ENCODE measurements at places on chromosomes 2 and 18.
A peak's percentile ranks its signal among the peaks of the same experiment; 100 is the strongest.

DNA sequence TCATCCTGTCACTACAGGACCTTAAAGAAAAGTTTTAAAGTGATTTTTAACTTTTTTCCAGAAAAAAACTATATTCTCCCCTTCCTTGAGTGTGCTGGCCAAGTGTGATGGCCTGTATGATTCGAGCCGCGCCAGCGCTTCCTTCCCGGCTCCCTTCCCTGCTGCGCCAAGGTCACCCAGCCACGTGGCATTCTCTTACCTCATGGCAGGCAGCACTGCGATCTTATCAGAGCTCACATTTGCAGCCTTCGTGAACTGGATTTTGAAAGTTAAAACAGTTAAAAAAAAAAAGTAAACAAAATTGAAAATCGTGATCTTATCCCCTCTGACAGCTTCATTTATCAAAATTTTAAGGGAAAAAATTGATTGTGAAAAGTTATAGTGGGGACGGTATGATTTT lies 279.8 kb downstream of the PTGR3 start:
- DNase-seq = no peak

DNA sequence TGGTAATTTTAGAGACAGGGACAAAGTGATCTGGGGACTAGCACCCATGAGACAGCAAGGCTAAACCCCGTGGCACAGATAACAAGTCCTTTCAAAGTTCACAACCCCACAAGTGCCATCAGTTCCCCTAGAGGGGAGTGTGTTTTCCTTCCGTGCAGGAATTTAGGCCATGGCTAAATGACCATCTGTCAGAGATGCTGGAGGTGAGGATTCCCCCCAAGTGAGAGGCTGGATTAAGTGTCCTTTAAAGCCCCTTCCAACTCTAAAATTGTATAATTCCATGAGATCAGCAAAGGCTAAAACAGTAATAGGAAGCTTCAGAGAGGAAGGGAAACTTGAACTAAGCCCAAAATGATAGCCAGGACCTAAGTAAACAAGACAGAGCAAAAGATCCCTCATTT lies 8.7 kb downstream of the FEZ2 start:
- DNase-seq = no peak

GRCh38 chr2:18425210-18425703 lies 135.2 kb downstream of the RDH14 start:
- no peak for DNase-seq

DNA sequence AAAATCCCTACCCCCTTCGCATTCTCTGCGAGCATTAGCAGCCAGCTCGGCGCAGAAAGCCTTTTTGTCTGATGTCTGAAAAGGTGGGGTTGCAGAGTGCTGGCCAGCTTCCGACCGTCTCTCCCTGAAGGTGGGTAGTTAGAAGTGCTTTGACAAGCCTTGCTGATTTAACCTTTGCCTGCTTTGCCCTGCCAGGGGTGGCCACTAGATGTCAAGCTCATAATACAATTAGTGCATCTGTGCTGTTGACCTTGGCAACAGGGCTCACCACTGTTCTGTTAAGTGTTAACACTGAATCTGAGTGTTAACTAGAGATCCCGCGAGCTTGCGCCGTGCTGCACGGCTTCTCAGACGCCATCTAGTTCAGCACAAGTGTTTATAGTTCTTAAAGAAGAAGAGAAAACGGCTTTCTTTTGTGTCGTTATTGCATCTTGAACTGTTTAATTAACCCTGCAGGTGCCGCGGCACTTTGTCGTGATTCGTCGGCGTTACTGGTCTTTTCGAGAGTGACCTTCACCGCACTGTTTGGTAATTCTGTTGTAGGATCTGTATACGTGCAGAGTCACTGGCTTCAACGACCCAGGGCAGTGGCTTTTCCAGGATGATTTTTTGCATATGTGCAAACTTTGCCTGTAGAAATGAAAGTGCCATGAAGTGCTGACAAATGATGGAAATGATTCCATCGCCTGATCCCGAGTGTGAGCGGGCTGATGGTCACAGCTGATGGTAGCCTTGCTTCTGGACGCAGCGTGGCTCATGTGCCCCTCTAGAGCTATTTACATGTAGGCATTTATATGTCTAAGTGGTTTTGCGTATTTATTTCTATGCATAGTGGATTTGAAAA lies 5.5 kb downstream of the SALL3 start:
- peak; percentile 52 for DNase-seq

GRCh38 chr2:105538840-105539239 lies 140.0 kb upstream of the FHL2 start:
- no peak for DNase-seq

DNA sequence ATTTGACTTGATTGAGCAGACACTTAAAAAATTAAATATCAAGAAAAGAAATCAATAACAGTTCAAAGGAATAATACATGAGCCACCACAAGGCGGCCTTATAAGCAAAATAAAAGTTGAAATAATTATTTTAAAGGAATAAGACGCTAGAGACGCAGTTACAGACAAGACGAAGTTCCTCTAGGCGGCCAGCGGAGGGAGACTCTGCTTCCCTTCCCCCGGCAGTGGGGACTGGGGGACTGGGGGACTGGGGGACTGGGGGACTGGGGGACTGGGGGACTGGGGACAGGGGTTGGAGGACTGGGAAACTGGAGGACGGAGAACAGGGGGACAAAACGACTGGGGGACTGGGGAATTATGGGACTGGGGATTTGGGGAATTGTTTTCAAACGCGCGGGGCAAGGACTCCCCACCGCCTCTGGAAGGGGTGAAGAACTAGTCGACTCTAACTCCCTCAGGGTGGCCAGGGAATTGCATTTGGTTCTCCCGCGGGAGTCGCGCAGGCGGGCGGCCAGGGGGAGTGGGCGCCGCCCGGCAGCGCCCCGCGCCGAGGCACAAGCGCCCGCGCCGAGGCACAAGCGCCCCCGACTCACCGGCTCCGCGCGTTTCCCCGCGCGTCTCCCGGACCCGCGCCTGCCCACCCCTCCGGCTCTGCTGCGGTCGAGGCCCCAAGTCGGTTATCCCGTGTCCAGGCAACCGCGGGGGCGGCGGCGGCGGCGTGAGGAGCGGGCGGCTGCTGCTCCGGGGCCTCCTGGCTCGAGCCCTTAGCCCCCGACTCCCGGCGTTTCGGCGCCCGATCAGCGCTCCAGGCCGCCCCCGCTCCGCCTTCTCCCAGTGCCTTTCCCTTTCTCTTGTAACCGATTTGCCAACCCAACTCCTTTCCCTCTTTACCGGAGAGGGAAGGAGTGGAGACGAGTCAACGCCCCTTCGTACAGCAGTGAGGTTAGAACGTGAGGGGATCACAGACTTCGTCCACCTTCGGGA lies at the start of gene CCDC178:
Gene CCDC178, minus strand, starts transcription at position 662 of the 984 bp plus-strand sequence. CDS start 28,633 bp downstream, outside the sequence.
- peak; percentile 80 for DNase-seq

DNA sequence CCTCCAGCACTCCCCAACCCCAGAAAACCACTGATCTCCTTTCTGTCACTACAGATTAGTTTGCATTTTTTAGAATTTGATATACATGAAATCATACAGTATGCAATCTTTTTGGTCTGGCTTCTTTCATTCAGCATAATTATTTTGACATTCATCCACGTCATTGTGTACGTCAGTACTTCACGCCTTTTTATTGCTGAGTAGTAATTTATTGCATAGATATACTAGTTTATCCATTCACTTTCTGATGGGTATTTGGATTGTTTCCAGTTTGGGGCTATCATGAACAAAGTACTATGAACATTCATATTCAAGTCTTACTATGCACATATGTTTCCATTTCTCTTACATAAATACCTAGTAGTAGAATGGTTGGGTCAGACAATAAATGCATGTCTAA lies 20.1 kb upstream of the CHN1 start:
- DNase-seq = no peak

DNA sequence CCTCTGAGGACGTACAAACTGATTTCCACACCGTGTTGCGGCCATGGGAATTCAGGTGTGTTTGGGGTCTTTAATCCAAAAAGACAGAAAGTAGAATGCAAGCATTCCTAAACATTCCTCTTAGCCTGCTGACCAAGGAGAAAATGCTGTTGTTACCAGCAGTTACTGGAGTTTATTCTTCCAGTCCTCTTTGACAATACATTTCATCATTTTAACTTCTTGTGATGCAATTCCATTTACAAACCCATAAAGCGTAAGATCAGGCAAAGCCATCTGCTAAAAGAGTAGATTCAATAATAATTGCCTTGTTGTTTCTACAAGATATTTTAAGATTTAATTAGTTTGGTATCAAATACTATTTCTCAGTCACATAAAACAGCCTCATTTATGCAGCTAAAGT lies 32.7 kb downstream of the SPIRE1 start:
- no peak for DNase-seq

- DNase-seq = no peak
Observed at GRCh38 chr18:24588440-24588839, 128.0 kb downstream of the HRH4 start.

DNA sequence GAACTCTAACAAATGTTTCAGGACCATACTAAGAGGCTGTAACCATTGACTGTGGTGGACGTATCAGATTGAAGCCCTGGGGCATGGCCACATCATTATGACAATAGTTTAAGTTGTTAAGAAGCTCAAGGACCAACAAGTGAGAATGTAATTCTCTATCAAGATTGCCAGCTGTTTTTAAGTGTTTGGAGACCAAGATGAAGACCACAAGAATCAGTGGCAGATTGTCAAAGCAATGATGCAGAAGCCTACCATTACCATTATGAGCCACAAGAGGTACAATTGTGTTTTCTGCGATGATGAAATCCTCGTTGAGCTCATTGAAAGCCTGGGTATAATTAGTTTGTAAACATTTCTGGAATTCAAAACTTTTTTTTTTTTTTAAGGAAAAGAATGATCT lies 261.1 kb upstream of the ZEB2 start:
- DNase-seq = no peak

- DNase-seq = peak; percentile 32
Observed at GRCh38 chr2:83342860-83343329, 1116.2 kb downstream of the SUCLG1 start.

GRCh38 chr2:28406-28975 lies 17.8 kb downstream of the FAM110C start:
- no peak for DNase-seq

DNA sequence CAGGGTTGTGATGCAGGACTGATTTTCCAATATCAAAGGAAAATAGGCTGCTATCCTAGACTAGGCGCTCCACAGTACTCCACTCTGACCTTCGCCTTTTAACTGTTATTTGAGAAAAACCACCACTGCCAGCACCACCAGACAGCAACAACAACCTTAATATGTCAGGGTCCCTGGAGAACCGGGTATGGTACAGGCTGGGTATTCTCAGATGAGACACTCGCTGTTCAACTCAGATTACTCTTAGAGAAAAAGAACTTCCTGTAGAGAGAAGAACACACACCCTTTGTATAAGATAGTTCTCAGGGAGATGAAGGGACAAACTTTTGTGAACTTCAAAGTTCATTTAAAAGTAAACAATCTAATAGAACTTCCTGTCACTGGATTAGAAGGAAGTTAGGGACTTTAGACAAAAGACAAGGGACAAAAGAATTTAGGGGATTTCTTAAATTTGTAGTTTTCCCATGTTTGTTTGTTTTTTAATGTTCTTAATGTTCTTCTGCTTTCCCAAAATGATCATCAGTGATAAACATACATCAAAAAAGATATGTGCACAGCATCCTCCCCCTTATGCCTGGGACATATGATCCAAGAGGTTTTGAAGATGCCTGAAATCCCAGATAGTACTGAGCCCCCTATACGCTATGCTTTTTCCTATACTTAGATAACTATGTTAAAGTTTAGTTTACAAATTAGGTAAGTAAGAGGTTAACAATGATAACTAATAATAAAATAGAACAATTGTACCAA lies 41.3 kb upstream of the PPP1R1C start:
- no peak for DNase-seq

DNA sequence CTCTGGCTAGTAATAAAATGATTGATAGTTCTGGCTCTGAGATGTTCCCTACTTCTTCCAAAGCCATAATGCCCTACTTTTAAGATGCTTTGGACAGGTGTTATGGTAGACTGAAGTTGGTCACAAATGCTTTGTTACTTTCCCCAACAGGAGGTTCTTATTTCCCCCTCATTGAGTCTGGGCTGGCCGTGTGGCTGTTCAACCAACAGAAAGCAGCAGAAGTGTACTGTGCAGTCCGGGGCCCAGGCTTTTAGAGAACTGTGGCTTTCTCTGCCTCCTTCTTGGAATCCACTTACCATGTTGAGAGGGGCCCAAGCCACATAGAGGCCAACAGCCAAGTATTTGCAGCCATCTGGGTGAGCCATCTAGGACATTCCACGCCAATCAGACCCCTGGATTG lies 94.2 kb downstream of the KCTD1 start:
- DNase-seq = no peak

GRCh38 chr2:199404841-199405240 lies 52.9 kb downstream of the SATB2 start:
- no peak for DNase-seq

GRCh38 chr2:17416884-17417391 lies 101.3 kb downstream of the RAD51AP2 start:
- DNase-seq = no peak
